DND-41 (cell line): ENCODE measurements at places on chromosomes 3 and 15.

- no peak overlapping the region for H3K4me3 ChIP-seq
- no peak overlapping the region for H3K27ac ChIP-seq
- DNase-seq: no peak
These were observed 15.3 kb upstream of the PTPN23 start for GRCh38 chr3:47365213-47366153.

GRCh38 chr15:64443747-64444621, 16.4 kb upstream of the ZNF609 start:
- no peaks in the 10 kb centered on the region for H3K4me1 ChIP-seq
- no peak overlapping the region for H3K27ac ChIP-seq
- H3K4me3 ChIP-seq: no peak overlapping the region
- no peaks in the 10 kb centered on the region for H3K27me3 ChIP-seq
- H3K36me3 ChIP-seq: peaks cover 8% of the 10 kb centered on the region; the same call in 1 of the 2 replicates
- DNase-seq: no peak

DNA sequence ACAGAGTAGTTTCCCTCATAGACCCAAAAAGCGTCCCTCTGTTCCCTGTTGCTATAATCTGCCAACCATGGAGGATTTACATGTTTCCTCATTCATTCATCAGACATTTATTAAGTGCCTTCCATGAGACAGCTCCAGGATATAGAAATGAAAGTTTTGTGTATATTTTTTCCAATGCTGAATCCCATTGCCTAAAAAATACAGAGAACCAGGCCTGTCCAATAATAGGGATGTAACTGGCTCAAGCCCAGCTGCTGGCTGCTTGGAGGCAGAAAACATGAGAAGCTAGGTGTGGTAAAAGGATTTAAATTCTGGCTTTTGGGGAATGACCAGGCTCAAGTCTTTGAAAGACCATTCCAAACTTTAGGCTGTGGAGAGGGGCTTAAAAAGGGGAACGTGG, 41.5 kb downstream of the RARB start:
- no peak overlapping the region for H3K4me3 ChIP-seq
- DNase-seq: no peak
- H3K36me3 ChIP-seq: no peaks in the 10 kb centered on the region
- H3K27me3 ChIP-seq: no peaks in the 10 kb centered on the region
- H3K4me1 ChIP-seq: no peaks in the 10 kb centered on the region
- no peak overlapping the region for H3K27ac ChIP-seq

- peaks cover 27% of the 10 kb centered on the region for H3K4me1 ChIP-seq
- no peaks in the 10 kb centered on the region for H3K36me3 ChIP-seq
- H3K27me3 ChIP-seq: no peaks in the 10 kb centered on the region
- no peak overlapping the region for H3K27ac ChIP-seq
- no peak overlapping the region for H3K4me3 ChIP-seq
These were observed 3.5 kb downstream of the PDE8A start for GRCh38 chr15:84985158-84985557.

GRCh38 chr3:62586356-62586755, 213.0 kb upstream of the FEZF2 start:
- H3K4me3 ChIP-seq: no peak overlapping the region
- no peak overlapping the region for H3K27ac ChIP-seq
- H3K27me3 ChIP-seq: no peaks in the 10 kb centered on the region
- H3K36me3 ChIP-seq: no peaks in the 10 kb centered on the region
- DNase-seq: no peak

DNA sequence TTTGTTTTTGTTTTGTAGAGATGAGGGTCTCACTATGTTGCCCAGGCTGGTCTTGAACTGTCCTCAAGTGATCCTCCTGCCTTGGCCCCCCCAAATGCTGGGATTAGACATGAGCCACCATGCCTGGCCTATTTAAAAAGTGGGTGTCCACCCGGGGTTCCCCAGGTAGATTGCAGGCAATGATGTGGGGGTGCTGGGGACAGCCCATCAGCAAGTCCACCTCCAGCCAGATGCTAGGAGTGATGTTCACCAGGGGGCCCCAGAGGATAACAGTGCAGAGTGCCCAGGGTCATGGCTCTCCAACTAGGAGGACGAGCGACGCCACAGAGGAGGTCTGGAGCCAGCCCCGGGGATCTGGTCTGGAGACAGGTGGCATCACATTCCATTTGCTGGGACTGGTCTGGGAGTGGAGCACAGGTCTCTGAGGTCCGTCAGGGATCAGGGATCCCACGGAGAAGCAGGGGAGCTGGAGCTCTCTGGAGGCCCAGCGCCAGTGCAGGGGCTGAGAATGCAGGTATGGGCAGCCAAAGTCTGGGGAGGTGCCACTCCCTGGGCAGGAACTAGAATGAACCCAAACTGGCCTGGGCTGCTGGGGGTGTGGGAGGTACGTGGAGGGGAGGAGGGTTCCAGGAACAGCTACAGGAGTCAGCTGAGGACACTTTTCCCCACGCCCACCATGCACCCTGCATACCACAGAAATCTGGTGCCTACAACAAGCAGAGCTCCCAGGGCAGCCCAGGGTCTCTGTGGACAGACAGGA, 51.2 kb upstream of the PCSK6 start:
- H3K27me3 ChIP-seq: no peaks in the 10 kb centered on the region
- H3K4me1 ChIP-seq: no peaks in the 10 kb centered on the region
- no peak overlapping the region for H3K4me3 ChIP-seq
- no peak for DNase-seq

DNA sequence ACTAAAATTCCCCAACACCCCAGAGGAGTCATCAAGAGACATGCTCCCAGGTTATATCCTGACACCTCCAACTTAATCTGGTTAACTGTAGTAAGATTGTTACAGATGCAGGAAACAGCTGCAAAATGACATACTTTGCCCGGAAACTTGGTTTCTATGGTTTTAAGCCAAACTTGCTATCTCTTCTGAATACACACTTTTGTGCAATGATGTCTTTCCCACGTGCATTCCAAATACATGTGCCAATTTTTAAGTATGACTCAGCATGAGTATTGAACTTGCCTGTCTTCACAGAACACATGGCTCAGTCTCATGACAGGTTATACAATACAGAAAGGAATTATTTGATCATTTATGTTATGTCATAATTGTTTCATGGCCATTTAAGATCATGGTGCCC, 207.0 kb upstream of the DCBLD2 start:
- H3K4me1 ChIP-seq: no peaks in the 10 kb centered on the region
- H3K4me3 ChIP-seq: no peak overlapping the region
- H3K27me3 ChIP-seq: no peaks in the 10 kb centered on the region
- DNase-seq: no peak
- no peaks in the 10 kb centered on the region for H3K36me3 ChIP-seq

GRCh38 chr3:192482809-192483208, 244.5 kb downstream of the FGF12 start:
- no peak for DNase-seq
- H3K36me3 ChIP-seq: no peaks in the 10 kb centered on the region
- H3K4me1 ChIP-seq: no peaks in the 10 kb centered on the region

DNA sequence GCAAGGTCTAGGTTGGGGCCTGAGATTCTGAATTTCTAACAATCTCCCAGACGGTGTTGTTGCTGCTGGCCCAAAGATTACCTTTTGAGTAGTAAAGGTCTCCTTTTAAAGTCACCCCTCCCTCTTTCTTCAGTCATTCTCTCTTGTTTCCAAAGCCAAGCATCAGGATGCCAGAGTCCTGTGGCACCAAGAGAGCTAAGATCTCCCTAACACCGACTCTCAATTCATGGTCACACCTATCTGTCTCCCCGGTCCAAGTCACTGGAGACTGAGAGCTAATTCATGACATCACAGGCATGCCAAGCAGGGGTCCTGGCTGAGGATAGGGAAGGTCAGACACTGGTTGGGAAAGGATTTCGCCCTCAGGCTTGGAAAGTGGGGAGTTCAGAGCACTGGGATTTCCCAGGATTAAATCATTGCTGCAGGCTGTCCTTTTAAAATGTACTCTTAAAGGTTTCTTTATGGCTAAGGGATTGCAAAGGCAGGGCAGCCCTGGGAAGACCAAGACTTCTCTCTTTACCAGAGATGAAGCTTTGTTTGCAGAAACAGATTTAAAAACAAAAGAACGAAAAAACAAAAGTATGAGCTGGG, 7.3 kb downstream of the SHOX2 start:
- H3K4me3 ChIP-seq: no peak overlapping the region
- peaks cover 41% of the 10 kb centered on the region for H3K27me3 ChIP-seq
- H3K4me1 ChIP-seq: peaks cover 9% of the 10 kb centered on the region
- H3K36me3 ChIP-seq: no peaks in the 10 kb centered on the region
- H3K27ac ChIP-seq: no peak overlapping the region
- no peak for DNase-seq

DNA sequence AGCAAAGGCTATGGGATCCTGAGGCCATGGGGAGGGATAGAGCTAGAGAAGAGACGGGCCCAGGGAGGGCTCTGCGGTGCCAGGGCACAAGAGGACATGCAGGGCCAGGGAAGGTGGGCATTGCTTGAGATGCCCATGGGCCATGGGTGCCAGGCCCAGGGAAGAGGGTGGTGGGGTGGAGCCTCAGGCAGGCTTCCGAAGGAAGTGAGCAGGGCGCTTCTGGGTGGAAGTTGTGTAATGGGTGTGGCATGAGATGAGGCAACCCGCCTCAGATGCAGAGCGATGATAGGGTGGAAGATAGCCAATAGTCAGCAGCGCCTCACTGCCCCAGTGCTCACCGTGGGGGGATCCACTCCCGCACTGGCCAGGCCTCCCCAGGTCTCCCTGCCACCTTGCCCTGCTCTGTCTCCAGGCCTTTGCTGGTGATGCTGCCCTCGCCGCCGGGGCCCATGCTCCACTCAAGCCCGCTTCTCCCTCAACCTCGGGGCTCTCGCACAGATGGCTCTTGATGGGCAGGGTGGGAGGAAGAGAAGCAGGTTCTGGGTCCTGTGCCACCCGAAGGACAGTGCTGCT, 51.4 kb downstream of the DNAJB8 start:
- H3K27ac ChIP-seq: no peak overlapping the region
- no peak for DNase-seq

GRCh38 chr15:65233696-65234095, 22.4 kb upstream of the CILP start:
- no peaks in the 10 kb centered on the region for H3K27me3 ChIP-seq
- no peak overlapping the region for H3K4me3 ChIP-seq
- no peak for DNase-seq
- H3K4me1 ChIP-seq: no peaks in the 10 kb centered on the region

GRCh38 chr3:193825617-193826016, 232.6 kb downstream of the OPA1 start:
- H3K27me3 ChIP-seq: peaks cover 27% of the 10 kb centered on the region
- H3K36me3 ChIP-seq: no peaks in the 10 kb centered on the region
- H3K27ac ChIP-seq: no peak overlapping the region
- no peak for DNase-seq
- no peak overlapping the region for H3K4me3 ChIP-seq

GRCh38 chr3:13391308-13391707, 28.8 kb downstream of the NUP210 start:
- peaks cover 100% of the 10 kb centered on the region for H3K36me3 ChIP-seq
- no peak overlapping the region for H3K4me3 ChIP-seq
- peak; percentile 16 for DNase-seq
- no peaks in the 10 kb centered on the region for H3K27me3 ChIP-seq

DNA sequence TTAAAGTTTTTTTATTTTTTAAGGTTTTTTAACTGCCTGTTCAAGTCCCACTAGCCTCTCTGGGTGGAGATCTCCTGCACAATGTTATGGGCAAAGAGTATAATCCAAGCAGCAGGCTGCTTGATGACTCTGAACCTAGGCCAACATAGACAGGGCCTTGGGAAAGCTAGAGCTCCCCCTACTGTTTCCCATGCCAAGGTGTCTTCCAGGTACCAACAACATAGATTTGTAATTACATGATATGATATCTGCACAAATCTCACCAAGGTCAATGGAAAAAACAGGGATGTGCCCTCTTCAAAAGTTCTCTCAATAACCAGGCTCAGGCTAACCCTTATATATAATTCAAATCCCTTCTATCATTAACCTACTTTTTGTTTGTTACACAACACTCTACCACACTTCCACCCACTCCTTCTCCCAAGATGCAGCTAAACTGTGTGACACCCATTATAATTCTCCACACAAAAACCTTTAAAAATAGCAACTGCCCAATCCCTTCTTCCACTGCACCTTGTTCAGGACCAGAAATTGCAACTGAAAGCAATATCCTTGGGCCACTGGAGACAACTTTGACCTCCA, 43.8 kb downstream of the RBM15B start:
- H3K27ac ChIP-seq: no peak overlapping the region
- H3K4me1 ChIP-seq: no peaks in the 10 kb centered on the region
- H3K36me3 ChIP-seq: peaks cover 91% of the 10 kb centered on the region
- no peak overlapping the region for H3K4me3 ChIP-seq
- peak; percentile 50 for DNase-seq

- H3K27ac ChIP-seq: no peak overlapping the region
- no peaks in the 10 kb centered on the region for H3K36me3 ChIP-seq
- H3K27me3 ChIP-seq: peaks cover 9% of the 10 kb centered on the region
- H3K4me3 ChIP-seq: no peak overlapping the region
These were observed 27.4 kb upstream of the ROPN1 start for GRCh38 chr3:124019291-124019690.

GRCh38 chr3:57726397-57726796, 29.7 kb upstream of the SLMAP start:
- H3K36me3 ChIP-seq: no peaks in the 10 kb centered on the region
- no peak overlapping the region for H3K4me3 ChIP-seq
- no peaks in the 10 kb centered on the region for H3K27me3 ChIP-seq
- no peak for DNase-seq
- H3K4me1 ChIP-seq: no peaks in the 10 kb centered on the region
- no peak overlapping the region for H3K27ac ChIP-seq

GRCh38 chr3:132318451-132318850, 1.2 kb downstream of the ACP3 start:
- DNase-seq: no peak
- no peak overlapping the region for H3K27ac ChIP-seq
- no peaks in the 10 kb centered on the region for H3K4me1 ChIP-seq
- H3K36me3 ChIP-seq: no peaks in the 10 kb centered on the region
- no peak overlapping the region for H3K4me3 ChIP-seq
